Activated CD4-positive, alpha-beta T cell treated with anti-CD3 and anti-CD28 coated beads, Interleukin-2, amount 50 U/mL, for 24 hours (primary cell): ENCODE measurements at places on chromosomes 2 and 18.

- no peak for DNase-seq
Measured at GRCh38 chr2:19576411-19576810, 218.0 kb upstream of the OSR1 start.

DNA sequence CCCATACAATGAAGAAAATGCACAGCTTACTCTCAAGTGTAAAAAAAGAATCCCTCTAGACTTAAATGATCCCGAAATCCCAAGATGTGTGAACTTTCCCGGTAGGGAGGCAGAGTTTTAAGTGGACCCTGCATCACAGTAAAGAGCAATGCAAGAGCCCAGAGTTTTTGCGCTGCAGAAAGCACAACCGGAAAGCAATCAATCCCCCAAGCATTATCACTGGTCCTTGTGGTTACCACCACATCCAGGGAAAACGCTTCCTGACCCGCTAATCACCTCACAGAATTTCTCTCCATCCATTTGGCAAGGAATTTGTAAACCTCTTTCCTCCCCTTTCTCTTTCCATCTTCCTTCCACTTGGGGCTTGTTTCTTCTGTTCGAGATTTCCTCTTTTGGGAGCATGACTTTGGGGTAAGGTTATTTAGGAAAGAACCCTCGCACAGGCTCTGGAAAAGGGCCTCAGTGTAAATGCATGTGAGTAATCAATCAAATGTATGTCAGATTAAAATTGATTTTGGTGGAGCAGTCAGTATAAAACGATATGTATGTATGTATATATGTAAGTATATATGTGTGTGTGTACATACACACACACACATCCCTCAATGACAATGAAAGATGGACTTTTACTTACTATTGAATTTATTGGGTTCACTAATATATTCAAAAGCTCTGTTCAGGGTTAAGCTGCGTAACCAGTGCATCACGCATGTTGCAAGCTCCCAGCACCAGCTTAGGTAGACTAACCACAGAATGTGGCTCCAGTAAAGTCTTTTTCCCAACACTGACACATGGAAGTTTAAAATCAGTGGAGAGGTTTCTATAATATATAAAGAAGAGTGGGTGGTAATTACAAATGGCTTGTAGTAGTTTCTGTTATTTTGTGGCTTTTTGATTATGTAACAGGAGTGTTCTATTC, 1.6 kb downstream of the PLCL1 start:
- no peak for DNase-seq

- no peak for DNase-seq
Measured at GRCh38 chr2:111031546-111032478, 88.9 kb upstream of the BCL2L11 start.

- DNase-seq: peak; percentile 17
Measured at GRCh38 chr2:160109939-160110673, 47.7 kb upstream of the PLA2R1 start.

- no peak for DNase-seq
Measured at GRCh38 chr2:16461672-16462071, 204.0 kb downstream of the CYRIA start.

DNA sequence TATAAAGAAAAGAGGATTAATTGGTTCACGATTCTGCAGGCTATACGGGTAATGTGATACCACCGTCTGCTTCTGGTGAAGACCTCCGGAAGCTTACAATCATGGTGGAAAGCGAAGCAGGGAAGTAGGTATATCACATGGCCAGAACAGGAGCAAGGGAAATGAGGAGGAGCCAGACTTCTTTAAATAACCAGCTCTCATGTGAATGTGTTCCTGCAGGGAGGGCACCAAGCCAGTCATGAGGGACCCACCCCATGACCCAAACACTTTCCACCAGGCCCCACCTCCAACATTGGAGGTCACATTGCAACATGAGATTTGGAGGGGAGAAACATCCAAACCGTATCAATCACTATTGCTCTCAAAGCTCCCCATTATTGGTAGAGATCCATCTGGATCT, 61.8 kb downstream of the EFEMP1 start:
- no peak for DNase-seq

DNA sequence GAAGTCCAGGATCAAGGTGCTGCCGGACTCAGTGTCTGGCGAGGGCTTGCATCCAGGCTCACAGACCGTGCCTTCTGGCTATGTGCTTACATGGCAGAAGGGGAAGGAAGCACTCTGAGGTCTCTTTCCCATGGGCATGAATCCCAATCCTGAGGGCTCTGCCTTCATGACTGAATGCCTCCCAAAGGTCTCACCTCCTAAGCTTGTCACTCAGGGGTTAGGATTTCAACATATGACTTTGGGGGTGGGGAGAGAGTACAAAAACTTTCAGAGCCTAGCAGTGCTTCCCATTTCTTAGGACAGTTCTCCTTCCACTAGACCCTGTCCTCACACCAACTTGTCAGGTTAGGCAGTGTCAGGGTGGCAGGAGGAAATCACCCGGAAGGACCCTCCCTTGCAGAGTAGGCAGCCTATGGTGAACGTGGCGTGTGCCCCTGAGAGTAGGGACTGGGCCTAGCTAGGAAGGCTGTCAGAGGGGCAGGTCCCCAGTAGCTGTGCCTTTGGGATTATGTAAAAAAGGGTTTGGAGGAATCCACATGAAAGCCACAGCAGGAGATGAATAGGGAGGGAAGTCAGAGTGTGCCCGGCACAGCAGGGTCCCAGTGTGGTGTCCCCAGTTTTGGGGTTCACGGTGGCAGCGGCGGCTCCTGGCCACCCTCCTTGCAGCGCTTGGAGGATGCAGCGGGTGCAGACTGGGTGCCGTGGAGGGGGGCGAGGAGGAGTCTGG, 233.3 kb downstream of the LDLRAD4 start:
- no peak for DNase-seq

- DNase-seq: no peak
Measured at GRCh38 chr2:229835596-229836283, 86.1 kb downstream of the TRIP12 start.

GRCh38 chr18:77091366-77091765, 41.2 kb downstream of the MBP start:
- no peak for DNase-seq

DNA sequence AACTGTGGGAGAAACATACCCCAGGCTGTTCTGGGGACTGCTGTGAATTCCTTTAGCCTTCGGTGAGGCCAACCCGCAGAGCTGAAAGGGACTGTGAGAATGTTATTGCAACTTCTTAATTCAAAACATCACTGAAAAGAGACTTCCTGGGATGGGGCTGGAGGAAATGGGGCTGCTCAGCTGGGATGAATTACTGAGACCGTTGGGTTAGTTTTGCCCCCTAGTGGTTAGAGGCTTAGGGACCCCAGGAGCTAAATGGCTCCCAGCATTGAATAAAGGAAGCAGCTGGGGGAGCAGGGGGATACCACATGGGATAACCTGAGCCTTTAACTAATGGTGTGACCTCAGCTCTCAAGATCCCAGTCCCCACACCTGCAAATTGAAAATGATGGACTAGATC, 941.1 kb upstream of the FANCL start:
- DNase-seq: no peak

- DNase-seq: no peak
Measured at GRCh38 chr2:27154488-27154887, 5.7 kb downstream of the TCF23 start.

DNA sequence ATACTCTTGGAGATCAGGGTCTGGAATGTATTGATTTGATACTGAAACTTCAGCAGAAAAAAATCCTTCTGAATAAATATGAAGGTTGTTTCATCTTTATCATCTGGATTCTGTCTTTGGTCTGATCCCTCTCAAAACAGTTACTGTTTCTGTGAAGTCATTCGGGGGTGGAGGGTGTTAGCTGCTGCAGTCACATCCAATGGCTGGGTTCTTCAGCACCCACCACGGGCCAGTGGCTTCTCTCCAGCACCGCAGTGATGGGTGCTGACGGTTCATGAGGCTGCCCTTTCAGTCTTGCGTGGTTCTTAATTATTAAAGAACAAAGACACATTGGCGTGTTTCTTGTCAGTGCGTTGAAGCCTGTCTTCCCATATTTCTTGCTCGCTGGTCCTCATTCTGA, 148.0 kb downstream of the LDLRAD4 start:
- no peak for DNase-seq

GRCh38 chr2:222485367-222486211, 61.2 kb downstream of the SGPP2 start:
- DNase-seq: no peak

DNA sequence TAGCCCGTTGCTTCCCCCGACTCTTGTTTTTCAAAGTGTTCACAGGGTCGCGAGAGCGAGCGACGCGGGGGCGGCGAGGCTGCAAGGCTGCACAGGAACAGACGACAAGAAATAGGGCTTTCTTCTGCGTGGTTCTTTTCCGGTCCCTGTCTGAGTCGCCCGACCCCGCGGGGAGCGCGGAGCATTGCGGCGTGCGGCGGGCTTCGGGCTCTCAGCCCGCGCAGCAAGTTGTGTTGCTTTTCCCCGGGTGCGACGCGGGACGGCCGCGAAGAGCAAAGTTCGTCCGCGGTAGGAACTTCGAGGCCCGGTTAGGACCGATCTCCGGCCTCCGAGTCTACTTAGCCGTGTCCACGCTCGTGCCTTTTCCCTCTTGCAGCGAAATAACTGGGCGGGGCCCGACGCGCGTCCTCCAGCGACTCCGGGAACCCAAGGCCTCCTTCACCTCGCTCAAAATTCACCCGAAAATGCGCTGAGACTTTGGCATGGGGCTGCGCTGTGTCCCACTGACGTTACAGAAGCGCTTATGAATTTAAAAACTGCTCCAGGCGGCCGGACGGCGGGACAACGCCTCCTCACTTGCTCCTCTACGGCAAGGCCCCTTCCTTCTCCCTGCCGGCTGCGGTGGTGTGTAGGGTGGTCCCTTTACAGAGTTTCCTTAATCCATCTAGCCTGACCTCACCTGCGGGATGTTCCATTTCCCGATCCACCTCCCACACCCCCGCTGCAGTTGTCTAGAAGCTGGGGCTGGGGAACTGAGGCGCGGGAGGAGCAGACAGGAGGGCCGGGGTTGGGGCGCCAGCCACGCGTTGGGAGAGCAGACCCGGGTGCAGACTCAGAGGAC, 1.5 kb upstream of the BCL2L11 start:
- no peak for DNase-seq
